ENCODE measurements at places on chromosomes 16 and 17. TPM values are rescaled to one million over a fixed set of nuclear protein-coding genes. Genes with fewer than 3 reads are reported as not detected.
A peak's percentile ranks its signal among the peaks of the same experiment; 100 is the strongest.

GRCh38 chr16:71837150-71837549 is 8.6 kb upstream of the ATXN1L start:
- DNase-seq, result no peak

The PRPSAP1 gene
- total RNA-seq, result 61.6 TPM

DNA sequence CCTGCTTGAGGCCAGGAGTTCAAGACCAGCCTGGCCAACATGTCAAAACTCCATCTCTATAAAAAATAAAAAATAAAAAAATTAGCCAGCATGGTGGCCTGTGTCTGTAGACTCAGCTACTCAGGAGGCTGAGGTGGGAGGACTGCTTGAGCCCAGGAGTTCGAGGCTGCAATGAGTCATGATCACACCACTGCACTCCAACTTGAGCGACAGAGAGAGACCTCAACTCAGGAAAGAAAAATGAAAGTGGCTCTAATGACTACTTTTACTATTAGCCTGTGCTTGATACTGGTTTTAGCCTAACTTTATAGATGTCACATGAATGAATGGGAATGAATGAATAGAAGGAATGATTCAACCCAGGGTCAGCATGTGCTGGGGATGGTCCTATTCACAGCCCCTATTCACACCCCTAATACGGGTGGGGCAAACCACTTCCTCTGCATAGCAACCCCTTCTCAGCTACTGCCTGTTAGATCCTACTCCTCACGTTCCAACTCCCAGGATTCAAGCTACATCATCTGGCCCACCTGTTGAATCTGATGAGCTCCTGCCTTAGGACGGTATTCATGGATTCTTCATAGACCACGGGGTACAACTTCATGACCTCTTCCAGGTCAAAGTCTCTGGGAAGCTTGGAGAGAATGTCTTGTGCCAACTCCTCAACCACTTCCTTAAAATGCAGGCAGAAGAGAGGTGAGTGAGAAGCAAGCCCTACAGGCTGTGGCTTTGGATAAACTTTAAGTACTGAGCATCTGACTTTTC is 40.5 kb downstream of the LYRM1 start:
- no peak for DNase-seq

GRCh38 chr17:80424878-80425765 is 10.2 kb downstream of the ENDOV start:
- no peak for DNase-seq

The TBC1D3G gene
- total RNA-seq, result not detected

- no peak for DNase-seq
Observed at GRCh38 chr16:87033021-87033471, 284.1 kb downstream of the C16orf95 start.

The ZG16 gene
- total RNA-seq, result not detected

The CTRB1 gene
- not detected for total RNA-seq

The CCDC57 gene
- total RNA-seq, result 79.5 TPM

DNA sequence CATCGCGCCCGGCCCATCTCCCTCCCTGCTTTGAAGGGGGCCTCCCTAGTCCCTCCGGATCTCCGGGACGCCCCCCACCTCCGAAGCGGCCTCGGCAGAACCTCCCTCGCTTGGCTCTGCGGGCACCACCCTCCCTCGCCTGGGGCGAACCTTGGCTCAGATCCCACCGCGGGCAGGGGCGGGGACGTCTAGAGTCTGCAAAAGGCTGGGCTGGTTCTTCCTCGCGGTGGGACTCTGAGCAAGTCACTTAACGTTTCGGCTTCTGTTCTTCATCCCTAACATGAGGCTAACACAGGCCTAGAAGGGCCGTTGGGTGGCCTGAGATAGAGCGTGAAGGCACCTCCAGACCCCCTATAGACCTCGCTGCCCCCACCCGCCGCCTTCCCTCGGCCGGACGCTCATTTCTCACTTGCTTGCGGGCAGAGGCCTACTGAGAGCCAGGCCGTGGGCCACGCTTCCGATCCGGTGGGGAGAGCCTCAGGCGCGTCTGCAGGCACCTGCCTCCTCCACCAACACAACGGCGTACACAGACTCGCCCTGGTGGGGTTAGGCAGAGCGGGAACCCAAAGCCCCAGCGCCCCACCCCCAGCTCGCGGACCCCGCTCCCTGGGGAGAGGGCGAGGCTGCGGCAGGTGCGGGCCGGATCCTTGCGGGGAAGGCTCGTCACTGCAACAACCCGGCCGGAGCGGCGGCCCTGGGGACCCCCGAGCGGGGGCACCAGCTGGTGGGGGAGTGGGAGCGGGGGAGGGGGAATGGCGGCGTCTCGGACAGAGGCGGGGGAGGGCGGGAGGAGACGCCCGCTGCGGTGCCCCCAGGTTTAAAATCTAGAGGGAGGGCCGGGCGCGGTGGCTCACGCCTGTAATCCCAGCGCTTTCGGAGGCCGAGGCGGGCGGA is 5.4 kb downstream of the MYO1C start:
- DNase-seq, result peak; percentile 71

DNA sequence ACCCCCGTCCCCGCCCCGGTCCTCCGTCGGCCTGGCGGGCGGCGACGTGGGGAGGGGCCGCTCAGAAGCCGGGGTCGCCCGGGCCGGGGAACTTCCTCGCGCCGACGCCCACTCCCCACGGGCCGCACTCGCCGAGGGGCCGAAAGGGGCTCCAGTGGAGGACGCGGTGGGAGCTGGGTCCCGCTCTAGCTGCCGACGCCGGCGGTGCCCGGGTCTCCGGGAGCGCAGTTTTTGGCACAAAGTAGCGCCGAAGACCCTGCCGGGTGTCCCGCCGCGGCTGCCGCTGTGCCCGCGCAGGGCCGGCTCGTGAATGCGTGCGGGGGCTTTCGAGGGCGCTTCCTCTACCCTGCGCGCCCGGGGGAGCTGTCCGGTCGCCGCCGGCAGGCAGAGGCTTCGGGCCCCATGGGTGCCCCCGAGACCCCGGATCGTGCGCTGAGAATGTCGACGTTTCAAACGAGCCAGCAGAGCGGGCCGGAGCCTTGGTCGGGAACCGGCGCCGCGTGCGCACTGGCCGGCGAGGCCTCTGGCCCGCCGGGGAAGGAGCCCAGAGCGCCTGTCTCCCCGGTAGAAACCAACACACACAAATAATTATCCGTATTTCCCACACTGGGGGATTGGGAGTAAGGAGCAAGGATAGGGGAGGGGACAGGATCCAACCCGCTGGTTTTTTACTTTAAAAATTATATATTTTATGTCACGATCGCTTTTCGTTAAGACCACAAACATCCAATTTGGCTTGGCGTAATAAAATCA is 46.6 kb upstream of the SLC38A10 start:
- no peak for DNase-seq

- no peak for DNase-seq
Observed at GRCh38 chr17:1703063-1703462, 7.1 kb downstream of the TLCD2 start.

DNA sequence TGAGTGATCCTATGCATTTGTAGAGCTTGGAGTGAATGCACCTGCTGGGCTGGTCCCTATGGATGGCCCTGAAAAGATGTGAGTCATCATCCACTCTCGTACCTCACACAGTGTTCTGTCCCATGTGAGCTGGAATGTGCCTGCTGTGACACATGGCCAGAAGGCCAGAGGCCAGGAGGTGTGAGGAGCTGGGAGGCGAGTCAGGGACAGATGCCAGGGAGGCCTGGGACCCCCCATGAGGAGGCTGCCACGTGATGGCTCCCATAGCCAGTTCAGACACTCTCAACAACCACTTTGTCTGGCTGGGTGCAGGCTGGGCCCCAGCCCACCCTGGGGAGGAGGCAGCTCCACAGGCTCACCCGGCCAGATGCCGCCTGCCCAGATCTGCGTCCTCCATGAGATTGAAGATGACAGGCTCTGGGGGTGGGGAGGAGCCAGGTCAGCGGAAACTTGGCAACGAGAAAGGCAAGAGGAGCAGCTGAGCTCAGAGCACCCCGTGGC is 168.8 kb downstream of the C16orf78 start:
- DNase-seq, result no peak

DNA sequence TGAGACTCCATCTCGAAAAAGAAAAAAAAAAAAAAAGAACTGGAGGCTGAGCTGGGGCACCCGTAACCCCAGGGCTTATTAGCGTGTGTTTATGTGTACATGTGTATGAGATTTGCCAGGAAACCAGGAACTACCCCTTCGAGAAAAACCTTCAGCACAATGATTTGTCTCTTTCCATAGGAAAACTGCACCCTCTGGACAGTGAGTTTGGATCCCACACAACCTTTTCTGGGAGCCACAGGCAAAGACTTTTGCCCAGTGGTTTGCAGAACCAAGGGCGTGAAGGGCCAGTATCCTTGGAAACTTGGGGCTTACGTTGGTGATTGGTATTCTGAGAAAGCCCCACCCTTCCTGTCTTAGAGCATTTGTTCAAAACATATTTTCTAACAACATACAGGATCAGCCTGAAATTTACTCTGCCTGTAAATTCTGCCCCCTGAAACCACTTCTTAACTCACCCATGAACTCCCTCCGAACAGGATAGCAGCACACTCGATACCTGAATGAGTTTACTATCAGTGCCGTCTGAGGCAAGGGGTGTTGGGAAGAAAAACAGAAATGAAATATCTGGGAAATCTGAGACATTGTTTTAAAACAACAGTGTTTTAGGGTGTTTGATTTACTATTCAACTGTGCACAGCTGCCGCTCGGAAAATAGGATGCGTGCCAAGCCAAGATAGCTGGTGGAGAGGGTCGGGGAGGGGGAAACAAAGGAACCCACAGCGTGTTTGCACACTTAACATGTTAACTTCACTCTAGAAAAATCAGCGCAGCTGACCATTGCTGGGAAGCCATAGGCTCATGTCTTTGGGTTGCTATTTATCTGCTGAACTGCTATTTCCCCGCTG is 40.2 kb upstream of the MAF start:
- DNase-seq, result no peak

- no peak for DNase-seq
Observed at GRCh38 chr17:21213638-21214014, 335 bp downstream of the TMEM11 start.

The CSF3 gene
- total RNA-seq, result not detected

The FUS gene
- total RNA-seq, result 540 TPM

- no peak for DNase-seq
Observed at GRCh38 chr17:64315032-64315490, 52.0 kb upstream of the TEX2 start.

The PERCC1 gene
- total RNA-seq, result 0.57 TPM

DNA sequence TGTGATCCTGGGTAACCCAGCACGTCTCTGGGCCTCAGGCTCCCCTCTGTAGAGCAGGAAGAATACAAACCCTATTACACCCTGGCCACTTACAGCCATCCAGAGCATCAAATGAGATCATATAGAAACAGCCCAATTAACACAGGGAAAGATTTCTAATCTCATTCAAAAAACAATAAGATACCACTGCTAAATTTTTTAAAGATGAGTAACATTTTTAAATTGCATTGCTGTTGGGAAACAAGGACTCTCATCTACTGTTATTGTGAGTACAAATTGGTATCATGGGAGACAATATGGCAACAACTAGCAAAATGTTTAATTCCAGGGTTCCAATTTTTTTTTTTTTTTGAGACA is 41.1 kb downstream of the SRL start:
- no peak for DNase-seq

The CAMKK1 gene
- total RNA-seq, result 4.5 TPM

DNA sequence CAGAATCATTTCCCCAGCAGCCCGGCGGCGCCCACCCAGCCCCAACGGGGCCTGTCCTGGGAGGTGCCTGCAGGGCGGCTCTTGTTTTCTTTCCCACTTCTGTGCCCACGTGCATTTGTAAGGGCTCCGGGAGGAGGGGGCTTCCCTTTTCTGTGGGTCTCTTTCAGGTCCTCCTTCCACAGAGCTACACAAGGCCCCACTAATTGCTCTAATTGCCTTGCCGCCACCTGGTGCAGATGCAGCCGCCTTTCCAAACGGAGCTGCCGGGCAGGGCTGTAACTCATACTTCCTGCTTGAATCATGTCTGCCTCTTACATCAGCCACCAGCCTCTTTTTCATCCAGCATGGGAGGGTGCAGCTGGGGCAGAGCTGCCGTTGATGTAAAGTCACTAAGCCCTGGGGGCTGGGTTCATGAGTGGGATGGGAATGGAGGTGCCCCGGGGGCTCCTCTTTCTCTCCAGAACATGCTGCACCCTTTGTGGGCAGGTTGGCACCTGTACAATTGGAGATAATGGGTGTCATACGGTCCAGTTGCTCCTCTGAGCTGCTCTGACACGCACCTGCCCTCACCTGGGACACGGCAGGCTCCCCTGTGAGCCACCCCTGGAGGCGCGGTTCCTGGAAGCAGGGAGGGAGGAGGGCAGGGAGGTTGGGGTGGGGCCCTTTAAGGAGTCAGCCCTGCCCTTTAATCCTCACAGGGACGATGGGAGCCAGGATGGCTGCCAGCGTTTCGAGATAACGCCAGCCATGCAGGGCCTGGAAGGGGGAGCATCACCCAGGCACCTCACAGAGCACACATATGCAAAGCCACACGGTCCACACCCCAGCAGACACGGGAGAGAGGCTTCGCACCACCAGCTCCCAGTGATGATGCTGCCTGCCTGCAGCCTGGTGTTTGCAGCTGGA is 41.1 kb upstream of the KLHDC4 start:
- DNase-seq, result peak; percentile 72

DNA sequence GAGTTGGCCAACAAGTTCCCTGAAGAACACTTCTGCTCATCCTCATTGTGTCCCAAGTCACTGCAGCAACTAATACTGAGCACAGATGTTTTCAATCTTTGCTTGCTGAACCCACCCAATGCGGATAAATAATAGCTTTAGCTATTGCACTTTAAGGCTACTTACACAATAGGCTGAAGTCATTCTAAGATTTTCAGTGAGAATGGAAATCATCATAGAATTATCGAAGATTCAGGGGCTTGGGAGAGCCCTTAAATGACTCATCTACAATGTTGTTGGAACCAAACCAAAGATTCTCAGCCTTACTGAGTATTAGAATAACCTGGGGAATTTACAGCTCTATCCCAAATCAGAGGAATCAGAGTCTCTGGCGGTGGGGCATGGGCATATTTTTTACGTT is 51.2 kb downstream of the SYCE1L start:
- DNase-seq, result no peak

DNA sequence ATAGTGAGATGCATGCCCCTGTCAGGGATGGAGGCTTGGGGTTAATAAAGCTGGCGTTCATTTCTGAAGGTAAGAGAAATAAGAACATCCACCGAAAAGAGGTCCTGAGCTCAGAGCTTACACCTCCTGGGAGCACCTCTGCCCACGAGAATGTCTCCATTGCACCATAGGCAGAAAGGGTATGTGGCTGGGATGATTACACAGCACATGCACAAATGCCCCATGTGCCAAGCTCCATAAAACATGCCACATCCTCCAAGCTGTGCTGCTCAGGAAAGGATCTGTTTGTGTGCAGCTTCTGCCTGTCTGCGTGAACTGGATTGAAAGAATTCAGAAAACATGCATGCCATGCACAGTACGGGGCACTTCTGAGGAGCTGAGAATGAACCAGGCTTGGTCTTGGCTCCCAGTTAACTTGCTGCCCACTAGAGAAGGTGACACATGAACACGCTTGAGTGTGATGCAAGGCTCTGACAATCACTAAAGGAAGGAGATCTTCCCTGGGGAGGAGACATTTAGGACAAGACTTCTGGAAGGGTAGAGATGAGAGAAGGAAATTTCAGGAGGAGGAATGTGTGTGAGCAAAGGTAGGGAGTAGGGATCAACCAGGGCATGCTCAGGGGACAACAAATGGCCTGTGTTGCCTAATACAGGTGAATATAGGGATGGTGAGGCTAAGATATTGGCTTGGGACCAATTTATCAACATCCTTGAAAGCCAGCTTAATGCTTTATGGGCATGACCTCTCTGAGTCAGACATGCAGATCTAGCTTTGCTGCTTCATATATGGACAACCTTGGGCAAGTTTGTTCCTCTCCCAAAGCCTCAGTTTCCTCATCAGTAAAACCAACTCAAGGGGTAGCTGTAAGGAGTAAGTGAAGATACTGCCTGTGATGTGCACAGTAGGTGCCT is 32.0 kb upstream of the SMPD3 start:
- no peak for DNase-seq
